AG10803 (cell line): ENCODE measurements at places on chromosomes 3 and 15.

DNA sequence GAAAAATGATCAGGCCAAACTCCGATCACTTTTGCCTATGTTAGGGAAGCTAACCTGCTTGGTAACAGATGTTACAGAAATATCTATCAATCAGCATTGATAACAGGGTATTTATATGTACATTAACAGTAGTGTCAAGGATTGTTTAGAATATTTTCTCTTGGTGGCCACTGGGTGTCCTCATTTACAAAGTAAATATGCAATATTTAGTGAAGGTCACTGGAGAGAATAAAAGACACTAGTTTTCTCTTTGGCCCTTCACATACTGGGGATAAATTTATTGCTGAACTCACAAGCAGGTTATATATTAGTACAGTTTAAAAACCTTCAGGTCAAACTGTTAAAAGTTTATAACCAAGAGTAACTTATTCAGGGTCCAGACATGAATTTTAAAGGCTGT lies 69.0 kb downstream of the TIGIT start:
- DNase-seq = peak; percentile 62

DNA sequence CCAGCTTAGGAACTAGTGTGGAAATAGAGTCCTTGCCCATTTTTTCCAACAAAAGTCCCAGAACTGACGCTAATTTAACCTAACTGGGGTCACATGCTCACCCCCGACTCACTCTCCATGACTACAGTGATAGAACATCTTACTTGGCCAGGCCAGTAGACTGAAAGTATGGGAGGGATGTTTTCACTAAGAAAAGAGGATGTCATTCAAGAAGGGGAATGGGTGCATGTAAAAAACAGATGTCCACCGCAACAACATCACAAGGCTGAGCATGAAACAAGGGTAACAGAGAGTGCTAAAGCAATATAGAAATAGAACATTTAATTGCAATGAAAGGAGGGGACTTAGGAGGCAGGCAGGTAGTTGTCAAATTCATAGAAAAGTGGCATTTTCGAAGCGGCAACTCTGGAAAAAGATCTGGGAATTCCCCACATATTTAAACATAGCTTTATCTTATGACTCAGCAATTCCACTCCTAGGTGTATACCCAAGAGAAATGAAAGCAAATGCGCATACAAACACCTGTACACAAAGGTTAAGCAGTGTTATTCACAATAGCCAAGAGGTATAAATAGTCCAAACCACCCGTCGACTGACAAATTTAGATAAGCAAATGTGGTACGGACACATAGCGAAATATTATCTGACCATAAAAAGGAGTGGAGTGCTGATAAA lies 41.1 kb upstream of the UBE2E2 start:
- DNase-seq = no peak

- DNase-seq = no peak
These were observed 72.4 kb upstream of the MME start for GRCh38 chr3:155007729-155008128.

DNA sequence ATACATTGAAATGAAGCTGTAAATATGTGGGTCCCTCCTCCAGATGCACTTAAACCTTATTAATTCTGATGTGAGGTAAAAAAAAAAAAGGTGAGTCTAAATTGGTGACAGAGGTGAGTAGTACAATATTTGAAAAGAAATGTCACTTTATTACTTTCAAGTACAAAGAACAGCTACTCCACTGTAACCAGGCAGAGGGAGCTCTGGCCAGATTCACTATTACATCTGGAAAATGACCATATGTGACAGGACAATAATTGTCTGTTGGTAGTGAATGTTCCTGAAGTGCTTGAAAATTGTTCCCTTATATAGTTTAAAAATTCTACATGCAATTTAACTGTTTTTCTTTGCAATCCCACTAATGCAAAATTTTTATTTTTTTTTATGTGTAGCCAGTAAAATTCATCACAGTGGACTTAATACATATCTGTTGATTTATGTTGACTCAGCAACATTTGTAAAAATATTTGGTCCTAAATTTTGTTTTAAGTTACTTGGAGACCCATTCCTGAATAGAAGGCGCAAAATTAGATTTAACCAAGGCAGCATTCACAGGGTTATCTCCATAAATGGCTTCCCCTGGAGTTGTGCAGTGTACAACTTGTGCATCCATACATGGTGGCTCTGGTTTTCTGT lies 231.9 kb upstream of the TBC1D5 start:
- no peak for DNase-seq

DNA sequence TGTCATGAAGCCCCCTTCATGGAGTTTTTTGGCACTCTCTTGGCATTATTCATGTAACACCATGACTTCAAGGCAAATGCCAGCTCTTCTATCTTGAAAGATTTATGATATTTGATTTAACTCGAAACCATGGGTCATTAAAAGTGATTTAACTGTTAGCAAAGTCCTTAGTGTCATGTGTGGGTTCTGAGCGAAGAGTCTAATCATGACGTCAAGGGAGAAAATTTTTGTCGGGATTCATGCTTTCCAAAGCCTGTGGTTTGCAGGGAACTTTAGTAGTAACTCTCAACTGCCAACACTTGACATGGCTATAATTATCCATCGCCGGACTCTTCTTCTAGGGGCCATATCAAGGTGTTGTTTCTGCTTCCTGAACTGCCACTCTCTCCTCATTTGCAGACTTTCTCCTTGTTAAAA lies 11.5 kb downstream of the GXYLT2 start:
- peak; percentile 31 for DNase-seq

DNA sequence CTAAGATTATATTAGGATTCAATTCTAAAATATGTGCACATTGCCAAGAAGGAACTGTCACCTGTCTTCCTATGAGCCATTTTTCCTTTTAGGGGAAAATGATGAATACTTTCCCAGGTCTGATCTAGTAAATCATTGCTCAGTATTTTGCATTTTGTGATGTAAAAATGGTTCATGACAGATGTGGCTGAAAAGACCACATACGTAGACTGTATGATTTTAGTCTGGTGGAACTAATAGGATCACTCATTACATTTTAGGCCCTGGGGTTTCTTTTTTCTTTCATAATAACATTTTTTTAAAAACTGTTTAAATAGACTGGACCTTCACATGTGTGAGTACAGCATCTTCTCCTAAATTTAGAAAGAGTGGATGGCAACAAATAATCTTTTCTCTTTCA lies 201.7 kb upstream of the MLF1 start:
- DNase-seq = no peak

DNA sequence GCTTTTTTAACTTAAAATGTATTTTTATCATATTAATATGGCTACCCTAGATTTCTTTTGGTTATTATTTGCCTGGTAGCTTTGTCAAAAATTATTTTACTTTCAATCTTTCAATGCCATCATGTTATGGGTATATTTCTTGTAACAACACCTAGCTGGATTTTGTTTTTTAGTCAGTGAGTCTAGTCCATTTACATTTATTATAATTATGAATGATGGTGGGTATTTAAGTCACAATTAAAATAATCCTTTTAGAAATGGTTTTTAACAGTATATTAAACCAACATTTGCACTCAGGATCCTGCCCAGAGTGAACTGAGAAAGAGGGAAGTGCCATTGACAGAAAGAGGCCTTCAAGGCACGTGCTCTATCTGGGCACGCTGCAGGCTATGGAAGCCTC lies 39.8 kb upstream of the NUDT16 start:
- DNase-seq = no peak

- no peak for DNase-seq
These were observed 1.6 kb upstream of the MCTP2 start for GRCh38 chr15:94229591-94230369.

GRCh38 chr3:133466531-133467386 lies 66.9 kb downstream of the BFSP2 start:
- no peak for DNase-seq

DNA sequence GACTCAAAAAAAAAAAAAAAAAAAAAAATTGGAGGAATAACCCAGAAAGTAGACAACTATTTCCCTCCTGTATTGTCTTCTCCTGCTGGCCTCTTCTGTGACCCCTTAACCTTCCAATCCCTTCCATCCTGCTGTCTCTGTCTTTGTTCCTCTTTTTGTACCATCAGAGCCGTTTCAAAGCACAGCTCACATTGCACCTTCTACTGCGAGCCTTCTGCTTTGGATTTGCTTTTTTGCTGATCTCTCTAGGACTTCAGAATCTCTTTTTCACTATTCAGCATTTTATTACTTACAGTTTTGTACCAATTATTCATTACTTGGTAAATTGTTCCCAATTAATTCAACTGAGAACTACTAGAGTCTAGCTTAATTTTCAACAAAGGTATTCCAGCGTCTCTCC lies 284.0 kb upstream of the TBL1XR1 start:
- no peak for DNase-seq

DNA sequence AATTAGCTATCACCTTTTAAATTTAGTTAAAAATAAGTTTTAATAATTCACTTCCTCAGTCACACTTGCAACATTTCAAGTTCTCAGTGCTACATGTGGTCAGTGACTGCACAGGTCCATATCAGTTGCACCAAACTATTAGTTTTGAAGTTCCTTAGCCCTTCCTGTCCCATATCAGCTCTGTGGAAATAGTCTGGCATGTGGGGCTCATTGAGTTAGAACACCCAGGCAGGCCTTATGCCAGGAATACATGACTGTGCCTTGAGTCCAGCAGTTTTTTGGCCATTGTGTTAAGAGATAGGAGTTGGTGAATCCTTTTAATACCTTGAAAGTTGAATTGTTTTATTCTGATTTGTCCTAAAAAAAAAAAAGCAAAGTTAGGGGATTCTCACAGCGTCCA lies 153.7 kb upstream of the BFSP2 start:
- no peak for DNase-seq

- no peak for DNase-seq
These were observed 603.4 kb downstream of the FOXP1 start for GRCh38 chr3:70979983-70980645.

DNA sequence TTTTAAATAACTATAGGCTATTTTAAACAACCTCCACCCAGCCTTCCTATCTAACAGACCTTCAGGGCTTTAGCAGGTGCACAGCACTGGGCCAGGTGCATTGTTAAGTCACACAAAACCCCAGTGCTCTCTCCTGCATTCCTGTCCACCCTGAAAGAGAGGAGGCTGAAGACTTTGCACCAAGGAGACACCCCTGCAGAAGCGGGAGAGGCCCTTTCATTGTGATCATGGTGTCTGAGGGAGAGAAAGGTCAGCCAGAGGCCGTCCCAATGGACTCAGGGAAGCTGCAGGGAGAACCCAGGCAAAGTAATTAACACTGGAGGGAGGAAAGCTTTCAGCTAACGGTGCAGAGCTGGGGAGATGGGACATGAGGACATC lies 5.2 kb downstream of the LRIG1 start:
- DNase-seq = no peak

DNA sequence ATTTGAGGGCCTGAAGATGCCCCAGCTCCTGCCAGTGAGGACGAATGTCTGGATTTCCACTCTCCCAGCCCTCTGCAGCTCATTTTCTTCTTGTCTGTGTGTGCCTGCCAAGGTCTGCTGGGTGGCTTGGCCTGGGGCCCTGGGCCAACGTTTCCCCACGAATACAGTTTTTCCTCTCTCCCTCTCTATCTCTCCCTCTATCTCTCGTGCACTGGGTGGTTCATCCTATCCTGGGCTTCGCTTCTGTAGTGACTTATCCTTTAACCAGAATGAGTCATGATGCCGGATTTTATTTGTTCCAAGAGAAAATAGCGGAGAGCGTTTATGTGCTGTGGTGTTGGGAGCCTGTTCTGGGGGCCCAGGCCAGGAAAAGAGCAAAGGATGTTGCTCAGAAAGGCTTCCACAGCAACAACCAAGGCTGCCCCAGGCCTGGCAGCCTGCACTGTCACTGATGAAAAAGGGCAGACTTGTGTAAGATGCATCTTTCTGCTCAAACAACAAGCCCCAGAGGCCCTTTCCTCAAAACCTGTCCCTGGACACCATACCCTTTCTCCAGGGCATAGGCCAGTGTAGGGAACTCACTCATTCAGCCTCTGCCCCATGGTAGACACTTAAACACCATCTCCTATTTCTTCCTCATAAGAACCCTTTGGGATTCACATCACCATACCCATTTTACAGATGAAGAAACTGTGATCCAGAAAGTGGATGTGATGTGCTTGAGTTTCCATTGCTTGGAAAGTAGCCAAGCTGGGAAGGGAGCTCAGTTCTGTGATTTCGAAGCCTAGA lies 47.3 kb downstream of the ITGA11 start:
- peak; percentile 95 for DNase-seq

- no peak for DNase-seq
These were observed 10.2 kb downstream of the MUC4 start for GRCh38 chr3:195801251-195802183.

DNA sequence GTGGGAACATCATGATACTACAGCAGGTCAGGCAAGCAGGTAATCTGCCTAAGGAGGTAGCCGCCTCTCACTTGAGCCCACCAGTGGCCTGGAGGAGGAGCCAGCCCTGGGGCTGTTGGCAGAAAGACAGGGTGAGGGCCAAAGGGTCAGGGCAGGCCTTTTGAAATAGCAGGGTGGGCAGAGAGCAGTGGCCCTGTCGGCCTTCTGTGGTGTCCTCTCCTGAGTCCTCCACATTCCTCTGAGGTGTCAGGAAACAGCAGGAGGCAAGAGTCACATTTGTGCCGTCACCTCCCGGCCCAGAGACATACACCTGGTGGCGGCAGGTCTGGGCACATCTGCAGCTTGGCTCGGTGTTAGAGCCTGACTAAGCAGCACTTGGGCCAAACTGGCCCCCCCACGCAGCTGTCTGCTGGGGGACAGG lies 3.9 kb upstream of the BNC1 start:
- DNase-seq = no peak

- no peak for DNase-seq
These were observed 515.4 kb upstream of the IL12A start for GRCh38 chr3:159473206-159473605.

DNA sequence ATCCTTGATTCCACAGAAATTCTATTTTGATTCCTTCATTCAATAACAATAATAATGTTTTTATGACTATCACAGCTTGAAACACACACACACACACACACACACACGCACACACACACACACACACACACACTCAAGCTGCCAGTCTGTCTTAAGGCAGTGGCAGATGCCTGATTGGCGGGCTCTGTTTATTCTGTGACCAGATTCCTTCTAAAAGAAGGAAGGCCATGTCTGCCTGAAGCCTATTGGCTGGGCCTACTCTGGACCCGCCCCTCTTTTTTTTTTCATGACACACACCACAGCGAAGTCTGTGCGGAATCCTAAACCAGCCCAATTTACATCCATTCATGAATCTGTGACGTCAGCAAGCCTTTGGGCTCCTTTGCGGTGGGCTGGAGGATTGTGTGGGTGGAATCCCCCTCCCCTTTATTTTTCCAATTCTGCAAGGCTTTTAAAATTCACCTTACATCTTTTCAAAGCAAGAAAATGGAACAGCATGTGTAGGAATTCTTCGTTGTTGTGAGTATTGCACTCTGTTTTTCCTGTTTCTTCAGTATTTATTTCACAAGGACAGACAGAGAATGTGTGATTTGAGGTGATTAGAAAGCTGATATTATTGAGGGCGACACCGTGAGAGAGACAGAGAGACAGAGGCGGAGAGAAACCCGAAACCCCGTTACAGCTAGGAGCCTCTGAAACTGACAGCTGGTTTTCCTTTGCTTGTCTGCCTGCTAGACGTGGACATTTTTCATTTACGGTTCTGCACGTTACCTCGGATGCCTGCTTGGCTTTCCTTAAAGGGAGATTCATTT lies at the start of gene MAP3K13:
MAP3K13 (plus strand) TSS at position 287 of the 812 bp plus-strand sequence. CDS start 65,446 bp downstream, outside the sequence.
- DNase-seq = peak; percentile 94

GRCh38 chr3:15501126-15501525 lies 20.4 kb downstream of the COLQ start:
- no peak for DNase-seq
